ENCODE measurements at places on chromosomes 1 and 21.

- DNase-seq = no peak
These were observed 236.0 kb upstream of the POGK start for GRCh38 chr1:166603296-166603695.

DNA sequence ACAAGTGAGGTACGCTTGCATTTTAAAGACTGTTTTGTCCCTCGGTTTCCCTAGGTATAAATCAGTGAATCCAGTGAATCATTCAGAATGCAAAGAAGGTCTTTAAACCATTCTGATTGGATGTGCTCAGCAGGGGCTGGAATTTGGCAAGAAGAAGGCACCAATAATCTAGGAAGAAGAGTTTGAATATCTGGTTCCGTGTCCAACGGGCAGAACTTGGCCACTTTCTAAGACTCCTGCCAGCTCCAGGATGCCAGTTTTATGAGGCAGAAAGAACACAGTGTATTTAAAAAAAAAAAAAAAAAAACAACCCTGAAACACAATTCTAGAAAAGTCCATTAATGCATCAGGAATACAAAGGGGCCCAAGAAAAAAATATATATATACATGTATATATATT is 3.0 kb upstream of the TENT5C start:
- no peak for DNase-seq

GRCh38 chr21:35461700-35462099 is 412.6 kb upstream of the RUNX1 start:
- DNase-seq = no peak

DNA sequence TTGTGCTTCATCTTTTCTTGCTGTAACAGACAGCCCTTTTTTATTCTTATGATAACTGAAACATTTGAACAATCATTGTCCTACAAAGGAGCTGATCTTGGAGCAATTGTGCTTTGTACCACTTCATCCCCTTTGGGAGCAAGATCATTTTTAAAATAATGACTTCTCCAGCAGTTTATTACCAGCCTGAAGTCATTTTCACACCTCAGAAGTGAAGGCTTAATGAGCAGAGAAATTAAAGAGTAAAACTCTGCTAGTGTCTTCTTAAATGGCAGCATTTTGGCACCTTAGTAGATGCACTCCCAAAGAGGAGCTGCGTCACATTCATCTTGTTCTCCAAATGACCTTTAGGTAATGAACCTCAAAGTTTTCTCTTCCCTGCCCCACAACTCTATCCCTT is 439.6 kb upstream of the CAMK1G start:
- no peak for DNase-seq

- no peak for DNase-seq
These were observed 78.1 kb downstream of the DESI2 start for GRCh38 chr1:244730934-244731434.

GRCh38 chr1:47776667-47777131 is 220.5 kb downstream of the TRABD2B start:
- DNase-seq = no peak

- no peak for DNase-seq
These were observed 4.3 kb downstream of the GPR153 start for GRCh38 chr1:6256645-6257044.

GRCh38 chr1:46480959-46481646 is 8.5 kb upstream of the DMBX1 start:
- DNase-seq = no peak

- DNase-seq = no peak
These were observed 254.2 kb downstream of the GPR52 start for GRCh38 chr1:174702011-174702410.

GRCh38 chr21:42201615-42202161 is 17.3 kb upstream of the ABCG1 start:
- DNase-seq = no peak

DNA sequence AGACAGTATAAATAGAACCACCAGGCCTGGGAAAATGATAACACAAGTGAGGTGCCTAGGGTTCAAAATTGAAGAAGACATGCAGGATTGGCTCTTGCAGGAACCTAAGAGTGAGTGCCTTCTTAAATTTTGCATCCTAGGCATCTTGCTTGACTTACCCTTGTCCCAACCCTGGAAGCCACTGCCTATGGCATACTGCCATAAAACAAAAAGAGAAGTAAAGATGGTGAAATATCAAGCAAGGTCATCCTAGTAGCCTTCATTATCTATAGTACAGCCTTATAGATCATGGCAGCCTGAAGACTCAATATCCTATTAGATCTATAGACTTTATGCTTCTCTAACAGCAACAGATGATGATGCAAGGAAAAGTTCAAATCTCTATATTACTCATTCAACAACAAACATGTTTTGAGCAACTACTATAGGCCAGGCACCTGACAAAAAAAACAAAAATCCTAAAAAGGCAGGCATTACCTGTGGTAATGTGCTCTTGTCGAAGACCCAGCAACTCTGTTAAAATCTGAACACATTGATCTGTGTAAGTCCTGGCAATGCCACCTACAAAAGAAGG is 6.3 kb downstream of the AP4B1 start:
- DNase-seq = no peak

All from RPMI8226 (cell line).